ENCODE measurements at places on chromosomes 2 and 18.

- H3K4me3 ChIP-seq: peak overlapping the region; percentile 65
- H3K27ac ChIP-seq: peak overlapping the region; percentile 94
- peak; percentile 83 for DNase-seq
- no peaks in the 10 kb centered on the region for H3K36me3 ChIP-seq
- peaks cover 26% of the 10 kb centered on the region for H3K4me1 ChIP-seq
- H3K27me3 ChIP-seq: no peaks in the 10 kb centered on the region
These were observed 618.6 kb downstream of the ZEB2 start for GRCh38 chr2:143901185-143901842.

- H3K4me3 ChIP-seq: no peak overlapping the region
- no peaks in the 10 kb centered on the region for H3K27me3 ChIP-seq
- H3K4me1 ChIP-seq: peaks cover 6% of the 10 kb centered on the region
- H3K27ac ChIP-seq: no peak overlapping the region
- DNase-seq: peak; percentile 54
These were observed 18.2 kb downstream of the RPL37A start for GRCh38 chr2:216516730-216517350.

GRCh38 chr18:78659748-78660147, 319.9 kb upstream of the SALL3 start:
- H3K27ac ChIP-seq: no peak overlapping the region
- H3K27me3 ChIP-seq: no peaks in the 10 kb centered on the region
- H3K4me3 ChIP-seq: no peak overlapping the region
- H3K36me3 ChIP-seq: no peaks in the 10 kb centered on the region

- peaks cover 22% of the 10 kb centered on the region for H3K4me1 ChIP-seq
- no peak for DNase-seq
- no peaks in the 10 kb centered on the region for H3K27me3 ChIP-seq
- no peak overlapping the region for H3K27ac ChIP-seq
These were observed 142.9 kb upstream of the MEX3C start for GRCh38 chr18:51340332-51340731.
